ENCODE measurements at places on chromosomes 7 and 10.

- DNase-seq, result no peak
Observed at GRCh38 chr7:137578541-137578940, 235.0 kb upstream of the PTN start.

DNA sequence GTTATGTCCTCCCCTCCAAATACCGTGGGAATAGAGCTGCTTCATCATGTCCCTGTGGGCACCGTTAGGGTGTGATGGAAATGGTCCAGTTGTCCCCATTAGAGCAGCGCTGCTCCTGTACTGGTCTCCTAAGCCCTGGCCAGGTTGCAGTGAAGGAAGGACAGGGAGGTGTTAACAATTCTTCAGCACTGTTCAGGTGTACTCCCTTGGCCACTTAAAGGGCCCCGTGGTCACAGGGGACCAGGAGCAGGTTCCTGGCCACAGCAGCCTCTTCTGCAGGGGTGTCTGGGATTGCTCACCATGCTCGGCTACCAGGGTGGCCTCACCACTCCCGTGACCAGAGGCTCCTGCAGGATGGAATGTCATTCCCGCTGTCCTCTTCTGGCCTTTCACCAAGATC lies 65.8 kb downstream of the MINDY4 start:
- DNase-seq, result no peak

DNA sequence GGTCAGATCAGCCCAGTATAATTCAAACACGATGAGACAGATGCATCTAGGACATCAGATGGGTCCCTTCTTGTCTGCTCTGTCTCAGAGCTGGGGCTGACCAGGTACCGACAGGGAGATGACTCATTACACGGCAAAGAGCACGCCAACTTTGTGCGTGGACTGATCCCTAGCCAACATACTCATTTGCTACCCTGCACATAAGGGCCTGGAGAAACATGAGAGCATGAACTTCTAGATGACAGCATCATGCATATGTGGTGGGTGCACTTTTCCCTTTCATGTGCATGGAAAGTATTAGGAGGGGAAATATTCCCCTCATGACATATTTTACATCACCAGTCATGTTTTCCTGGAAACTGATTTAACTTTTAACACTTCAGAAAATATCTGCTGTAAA lies 35.1 kb upstream of the NPVF start:
- DNase-seq, result no peak

GRCh38 chr10:121788717-121789116 lies 139.1 kb downstream of the ATE1 start:
- DNase-seq, result no peak

- no peak for DNase-seq
Observed at GRCh38 chr10:3671386-3671955, 113.5 kb downstream of the KLF6 start.

DNA sequence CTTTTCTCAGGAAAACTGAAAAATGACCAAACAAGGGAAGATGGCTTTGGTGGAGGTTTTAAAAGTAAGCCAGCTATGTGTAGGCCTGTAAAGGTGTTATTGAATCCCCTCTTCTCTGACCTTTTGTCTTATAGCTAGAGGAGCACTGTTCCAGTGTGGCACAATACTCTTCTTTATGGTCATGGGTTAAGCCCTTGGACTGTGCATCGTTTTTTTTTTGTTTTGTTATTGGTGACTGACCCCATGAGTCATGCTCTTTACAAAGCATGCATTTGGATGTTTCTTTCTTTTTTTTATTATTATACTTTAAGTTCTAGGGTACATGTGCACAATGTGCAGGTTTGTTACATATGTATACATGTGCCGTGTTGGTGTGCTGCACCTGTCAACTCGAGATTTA lies 19.6 kb upstream of the FAM25A start:
- no peak for DNase-seq

DNA sequence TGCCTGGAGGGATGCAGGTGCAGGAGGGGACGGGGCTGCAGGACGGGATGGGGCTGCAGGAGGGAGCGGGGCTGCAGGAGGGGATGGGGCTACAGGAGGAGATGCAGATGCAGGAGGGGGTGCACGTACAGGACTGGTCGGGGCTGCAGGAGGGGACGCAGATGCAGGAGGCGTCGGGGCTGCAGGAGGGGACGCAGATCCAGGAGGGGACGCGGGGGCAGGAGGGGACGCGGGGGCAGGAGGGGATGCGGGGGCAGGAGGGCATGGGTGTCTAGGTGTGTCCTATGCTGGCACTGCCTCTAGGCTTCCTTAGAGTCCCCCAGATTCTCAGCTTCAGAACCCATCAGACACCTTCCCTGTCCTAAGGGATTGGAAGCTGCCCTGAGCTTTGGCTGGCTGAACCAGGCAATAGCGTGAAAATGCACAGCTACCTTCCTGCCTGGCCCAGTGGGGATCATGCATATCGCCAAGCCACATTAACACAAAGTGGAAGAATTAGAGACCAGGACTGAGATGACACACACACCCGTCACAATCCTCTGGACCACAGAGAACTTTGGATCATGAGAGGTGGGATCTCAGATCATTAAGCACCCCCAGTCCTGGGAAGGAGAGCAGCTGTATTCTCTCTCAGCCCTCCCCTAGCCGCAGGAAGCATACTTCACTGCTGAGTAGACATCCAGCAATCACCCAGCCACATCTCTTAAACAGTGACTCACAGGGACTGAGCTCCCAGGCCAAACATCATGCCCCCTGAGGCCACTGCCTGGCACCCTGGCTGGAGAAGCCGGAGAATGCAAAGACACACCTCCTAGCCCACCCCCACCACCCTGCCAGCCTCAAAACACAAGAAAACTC lies 67.3 kb downstream of the VWA2 start:
- no peak for DNase-seq

- DNase-seq, result no peak
Observed at GRCh38 chr7:128918016-128918665, 7.6 kb upstream of the KCP start.

DNA sequence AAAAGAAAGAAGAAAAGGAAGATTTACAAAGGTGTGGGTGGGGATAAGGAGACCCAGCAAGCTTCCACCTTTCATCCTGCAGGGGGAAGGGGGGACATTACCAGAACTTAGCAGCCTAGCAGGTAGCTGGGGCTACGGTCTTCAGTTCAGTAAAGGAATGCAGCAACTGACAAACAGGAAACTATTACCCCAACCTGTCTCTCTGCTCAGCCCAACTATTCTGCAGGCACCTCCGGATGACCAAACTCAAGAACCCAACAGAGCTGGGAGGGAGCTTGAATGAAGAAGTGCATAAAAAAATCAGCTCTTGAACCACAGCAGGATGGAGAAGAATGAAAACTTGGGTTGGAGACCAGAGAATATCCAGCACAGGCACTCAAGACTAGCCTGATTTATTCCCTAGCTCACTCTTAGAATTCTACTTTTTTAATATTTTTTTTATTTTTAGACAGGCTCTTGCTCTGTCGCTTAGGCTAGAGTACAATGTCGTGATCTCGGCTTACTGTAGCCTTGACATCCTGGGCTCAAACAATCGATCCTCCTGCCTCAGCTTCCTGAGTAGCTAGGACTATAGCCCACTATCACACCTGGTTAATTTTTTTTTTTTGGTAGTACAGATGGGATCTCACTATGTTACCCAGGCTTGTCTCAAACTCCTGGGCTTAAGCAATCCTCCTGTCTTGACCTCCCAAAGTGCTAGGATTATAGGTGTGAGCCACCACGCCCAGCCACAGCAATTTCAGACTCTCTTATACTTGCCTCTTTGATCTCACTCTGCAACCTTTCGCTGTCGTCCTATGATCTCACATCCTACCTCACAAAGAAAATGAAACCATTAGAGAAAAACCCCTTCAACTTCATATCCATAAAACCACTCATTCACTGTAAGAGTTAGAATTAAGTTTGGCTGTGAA lies 18.5 kb upstream of the C10orf67 start:
- peak; percentile 23 for DNase-seq

DNA sequence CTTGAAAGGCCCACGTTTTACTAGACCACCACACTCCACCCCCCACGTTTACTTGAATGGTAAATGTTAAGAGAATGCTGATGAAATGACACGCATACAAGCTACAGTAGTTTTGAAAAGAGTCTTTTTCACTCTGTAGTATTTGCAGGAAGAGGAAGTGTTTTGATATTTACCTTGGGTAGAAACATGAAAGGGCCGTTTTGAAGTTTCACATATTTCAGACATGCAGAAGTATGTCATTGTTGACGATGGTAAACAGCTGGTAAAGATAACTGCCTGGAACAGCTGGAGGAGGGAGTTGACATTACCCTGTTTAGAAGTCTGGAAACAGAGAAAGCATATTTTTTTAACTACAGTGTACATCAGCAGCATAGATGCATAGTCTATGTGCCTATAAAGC lies 160.7 kb downstream of the NXPH1 start:
- DNase-seq, result no peak

GRCh38 chr7:136064081-136064480 lies 86.9 kb upstream of the MTPN start:
- no peak for DNase-seq

- no peak for DNase-seq
Observed at GRCh38 chr10:122168101-122168500, 103.0 kb upstream of the BTBD16 start.

DNA sequence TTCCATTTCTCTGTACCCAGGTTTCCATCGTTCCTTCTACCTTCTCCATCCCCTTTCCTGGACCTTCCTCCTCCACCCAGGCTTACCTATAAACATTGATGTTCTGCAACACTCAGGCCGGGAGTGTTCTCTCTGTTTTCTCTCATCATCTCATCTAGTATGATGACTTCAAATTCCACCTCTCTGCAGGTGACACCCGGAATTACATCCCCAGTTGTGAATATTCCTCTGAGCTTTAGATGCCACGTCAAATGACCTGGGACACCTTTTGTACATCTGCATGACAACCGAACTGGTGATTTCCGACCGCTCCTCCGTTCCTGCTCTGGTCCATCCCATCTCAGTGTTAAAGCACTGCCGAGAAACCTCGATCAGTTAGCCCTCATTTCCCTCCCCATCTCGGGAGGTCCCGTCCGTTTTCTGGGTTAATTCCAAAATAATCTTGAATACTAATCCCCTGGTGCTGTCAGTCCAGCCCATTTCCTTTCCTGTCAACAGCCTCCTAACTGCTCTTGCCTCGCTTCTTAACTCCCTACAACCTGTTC lies 76.7 kb upstream of the SAMD8 start:
- DNase-seq, result no peak

DNA sequence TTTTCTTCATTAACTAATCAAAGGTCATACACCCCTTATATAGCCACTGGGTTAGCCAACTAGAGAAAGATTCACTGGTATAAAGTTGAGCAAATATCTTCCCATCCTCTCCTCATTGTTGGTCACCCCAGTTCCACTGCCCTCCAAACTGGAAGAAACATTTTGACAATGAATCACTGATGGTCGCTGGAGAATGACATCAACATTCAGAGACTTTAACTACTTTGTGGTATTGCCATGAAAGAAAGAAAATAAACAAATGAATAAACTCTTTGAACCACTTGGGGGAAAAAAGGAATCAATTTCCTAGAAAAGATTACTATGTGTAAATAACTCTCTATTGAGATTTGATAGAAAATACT lies 23.4 kb downstream of the HYCC1 start:
- DNase-seq, result no peak

GRCh38 chr7:118949031-118949430 lies 724.5 kb downstream of the ANKRD7 start:
- DNase-seq, result no peak

DNA sequence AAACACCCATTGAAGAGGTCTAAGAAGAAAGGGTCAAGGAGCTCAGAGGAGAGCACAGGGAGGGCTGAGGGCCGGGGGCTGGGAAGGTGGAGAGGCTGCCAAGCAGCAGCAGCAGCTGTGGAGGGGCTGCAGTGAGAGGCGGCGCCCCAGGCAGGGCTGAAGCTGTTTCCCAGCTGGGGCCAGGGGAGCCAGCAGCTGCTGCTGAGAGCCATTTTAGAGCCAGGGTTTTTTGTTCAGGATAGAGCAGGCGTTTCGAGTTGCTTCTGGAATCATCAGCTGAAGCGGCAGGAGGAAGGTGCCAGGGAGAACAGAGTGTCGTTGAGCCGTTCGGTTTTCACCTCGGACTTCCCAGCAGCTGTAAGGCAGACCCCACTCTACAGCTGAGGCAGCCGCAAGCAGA lies 62.7 kb downstream of the LANCL2 start:
- DNase-seq, result no peak

- no peak for DNase-seq
Observed at GRCh38 chr10:71534568-71535194, 138.0 kb downstream of the CDH23 start.

DNA sequence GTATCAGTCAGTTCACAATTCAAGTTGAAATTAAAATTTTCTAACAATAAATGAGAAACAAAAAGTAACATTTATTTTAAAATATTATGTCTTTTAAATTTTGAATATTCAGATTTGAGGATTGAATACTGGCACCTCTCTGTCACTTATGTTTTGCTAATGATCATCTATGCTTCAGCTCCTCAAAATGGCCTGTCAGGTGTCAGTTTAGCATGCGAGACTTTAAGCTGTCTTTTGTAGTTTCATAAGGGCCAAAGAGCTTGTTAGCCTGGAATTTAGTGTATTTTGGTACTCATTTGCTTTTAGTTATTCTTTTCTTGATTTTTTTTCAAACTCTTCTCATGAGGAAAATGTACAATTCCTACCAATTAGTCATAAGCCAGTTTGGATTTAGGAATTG lies 102.0 kb upstream of the RPA3 start:
- no peak for DNase-seq

DNA sequence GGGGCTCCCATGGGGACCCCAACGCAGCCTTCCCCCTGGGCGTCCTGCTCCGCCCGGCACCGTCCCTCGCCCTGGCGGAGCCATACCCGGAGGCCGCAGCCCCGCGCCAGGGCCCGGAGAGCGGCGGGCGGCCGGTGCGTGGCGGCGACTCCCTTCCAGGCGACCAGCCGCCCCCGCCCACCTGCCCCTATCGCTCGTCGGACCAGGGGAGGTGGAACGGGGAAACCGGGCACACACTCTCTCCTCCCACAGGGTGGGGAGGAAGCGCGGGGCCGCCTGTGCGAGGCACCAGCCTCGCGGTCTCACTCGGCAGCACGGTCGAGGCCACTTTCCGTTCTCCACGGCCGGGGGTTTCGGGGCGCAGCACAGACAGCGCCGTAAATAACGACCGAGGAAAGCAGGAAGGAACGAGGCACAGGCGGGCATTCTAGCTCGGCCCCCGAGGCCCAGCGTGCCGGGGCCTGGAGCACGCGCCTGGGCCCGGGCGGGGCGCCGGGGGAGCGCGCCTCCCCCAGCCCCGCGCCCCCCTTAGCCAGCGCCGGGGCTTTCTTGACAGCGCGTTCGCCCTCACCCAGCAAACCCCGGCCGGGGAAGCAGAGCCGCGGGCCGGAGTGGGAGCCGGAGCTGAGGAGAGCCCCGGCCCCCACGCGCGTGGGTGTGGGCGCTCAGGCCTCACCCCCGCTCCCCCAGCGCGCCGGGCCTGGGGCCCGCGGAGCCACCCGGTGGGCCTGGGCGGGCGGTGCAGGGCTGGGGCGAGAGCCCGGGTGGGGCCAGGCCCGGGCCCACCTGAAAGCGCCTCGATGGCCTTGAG lies 936 bp downstream of the IGF2BP3 start:
- no peak for DNase-seq

DNA sequence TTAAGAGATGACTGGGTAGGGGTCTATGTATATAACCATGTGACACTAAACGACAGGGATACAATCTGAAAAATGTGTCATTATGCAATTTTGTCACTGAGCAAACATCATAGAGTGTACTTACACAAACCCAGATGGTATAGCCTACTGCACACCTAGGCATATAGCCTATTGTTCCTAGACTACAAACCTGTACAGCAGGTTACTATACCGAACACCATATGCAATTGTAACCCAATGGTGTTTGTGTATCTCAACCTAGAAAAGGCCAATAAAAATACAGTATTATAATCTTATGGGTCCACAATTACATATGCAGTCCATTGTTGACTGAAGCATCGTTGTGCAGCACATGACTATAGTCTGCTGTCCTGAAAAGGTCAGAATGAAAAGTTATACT lies 22.9 kb downstream of the STRIP2 start:
- DNase-seq, result no peak

GRCh38 chr10:86105640-86106039 lies 261.0 kb downstream of the GRID1 start:
- no peak for DNase-seq

Measured in T follicular helper cell (primary cell).